ENCODE measurements at places on chromosomes 11 and 22.

DNA sequence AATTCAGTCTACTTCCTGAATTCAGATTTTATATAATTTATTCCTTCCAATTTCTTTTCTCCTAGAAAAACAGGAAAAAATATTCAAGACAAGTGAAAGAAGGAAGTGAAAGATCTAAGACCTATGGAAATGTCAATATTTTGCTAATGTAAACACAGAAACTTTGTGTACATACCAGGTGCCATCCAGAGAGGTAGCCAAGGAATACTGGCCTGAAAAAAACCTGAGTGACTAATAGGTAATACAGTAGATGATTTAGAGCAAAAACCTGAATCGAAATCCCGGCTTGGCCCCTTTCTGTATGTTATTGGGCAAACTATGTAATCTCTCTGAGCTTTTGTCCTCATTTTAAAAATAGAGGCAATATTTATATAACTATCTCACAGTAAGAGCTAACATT is 59.2 kb upstream of the FSHB start:
- no peak for DNase-seq

GRCh38 chr22:30286813-30287647 is 2.3 kb downstream of the CASTOR1 start:
- peak; percentile 88 for DNase-seq

- peak; percentile 97 for DNase-seq
Observed at GRCh38 chr11:65546217-65546958, 11.8 kb downstream of the LTBP3 start.

GRCh38 chr11:123129920-123130319 is 65.1 kb downstream of the CLMP start:
- no peak for DNase-seq

- no peak for DNase-seq
Observed at GRCh38 chr11:47020793-47021526, 84.4 kb downstream of the CSTPP1 start.

DNA sequence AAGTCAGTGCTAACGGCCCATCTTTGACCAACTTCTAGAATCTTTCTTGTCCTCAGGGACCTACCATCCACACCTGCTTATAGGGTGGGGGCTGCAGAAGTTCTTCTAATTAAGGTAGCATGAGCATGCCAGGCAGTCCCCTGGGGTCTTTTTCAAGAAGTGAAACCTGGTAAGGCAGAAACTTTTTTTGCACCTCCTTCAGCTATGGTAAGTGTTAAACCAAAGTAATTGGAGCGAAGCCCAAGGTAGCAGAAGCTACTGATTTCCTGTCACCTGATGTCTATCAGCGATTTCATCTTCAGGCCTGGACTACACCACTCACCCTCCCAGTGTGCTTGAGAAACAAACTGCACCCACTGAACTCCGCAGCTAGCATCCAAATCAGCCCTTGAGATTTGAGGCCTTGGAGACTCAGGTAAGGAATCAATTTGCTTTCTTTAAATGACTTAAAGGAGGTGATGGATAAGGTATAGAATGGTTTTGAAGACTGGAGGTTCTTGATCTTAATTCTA is at the start of gene MS4A1:
TSS of gene MS4A1 (plus strand) at position 317 of the 512 bp plus-strand sequence. CDS start 6,528 bp downstream, outside the sequence.
- DNase-seq: no peak

- no peak for DNase-seq
Observed at GRCh38 chr22:23106344-23106743, 35.4 kb downstream of the RSPH14 start.

GRCh38 chr11:36609383-36609782 is 11.3 kb upstream of the RAG2 start:
- no peak for DNase-seq

DNA sequence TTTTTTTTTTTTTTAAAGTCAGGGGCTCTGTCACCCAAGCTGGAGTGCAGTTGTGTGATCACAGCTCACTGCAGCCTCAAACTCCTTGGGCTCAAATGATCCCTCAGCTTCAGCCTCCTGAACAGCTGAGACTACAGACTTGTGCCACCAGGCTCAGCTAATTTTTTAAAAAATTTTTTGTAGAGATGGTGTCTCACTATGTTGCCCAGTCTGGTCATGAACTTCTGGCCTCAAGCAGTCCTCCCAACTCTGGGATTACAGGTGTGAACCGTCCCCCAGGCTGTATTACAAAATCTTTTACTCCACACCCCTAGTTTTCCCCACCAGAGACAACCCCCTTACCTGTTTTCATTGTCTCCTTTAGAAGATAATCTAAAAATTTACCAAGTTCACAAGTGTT is 1.9 kb downstream of the CCDC117 start:
- DNase-seq: no peak

DNA sequence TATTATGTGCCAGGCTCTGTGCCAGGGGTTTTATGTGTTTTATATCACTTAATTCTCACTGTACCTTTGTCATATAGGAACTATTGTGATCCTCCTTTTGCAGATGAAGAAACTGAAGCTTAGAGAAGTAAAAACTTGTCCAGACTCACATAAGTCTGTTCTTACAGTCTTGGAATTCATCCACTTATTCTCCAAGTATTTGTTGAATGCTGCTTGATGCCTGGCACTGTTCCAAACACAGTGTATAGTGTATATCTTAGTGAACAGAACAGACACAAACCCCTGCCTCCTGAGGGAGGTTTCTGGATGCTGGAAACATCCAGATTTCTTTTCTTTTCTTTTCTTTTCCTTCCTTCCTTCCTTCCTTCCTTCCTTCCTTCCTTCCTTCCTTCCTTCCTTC is 29.0 kb upstream of the FGF3 start:
- DNase-seq: no peak

GRCh38 chr22:41966607-41967240 is 2.5 kb upstream of the SEPTIN3 start:
- DNase-seq: peak; percentile 68

DNA sequence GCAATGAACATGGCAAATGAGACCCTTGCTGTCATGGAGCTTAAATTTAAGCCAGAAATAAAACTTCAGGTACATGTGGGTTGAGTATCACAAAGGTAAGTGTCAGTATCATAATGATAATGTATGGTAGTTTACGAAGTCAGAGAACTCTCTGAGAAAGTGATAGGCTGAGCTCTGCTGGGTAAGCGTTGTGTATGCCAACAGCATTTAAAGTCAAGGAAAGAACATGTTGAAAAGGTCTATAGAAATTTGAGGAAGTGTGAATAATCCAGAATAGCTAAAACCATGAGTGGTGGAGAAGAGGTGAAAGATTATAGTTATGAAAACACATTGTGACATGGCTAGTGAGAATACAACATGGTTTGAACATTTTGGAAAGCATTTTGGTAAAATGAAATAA is 17.4 kb upstream of the CTSC start:
- DNase-seq: peak; percentile 41

DNA sequence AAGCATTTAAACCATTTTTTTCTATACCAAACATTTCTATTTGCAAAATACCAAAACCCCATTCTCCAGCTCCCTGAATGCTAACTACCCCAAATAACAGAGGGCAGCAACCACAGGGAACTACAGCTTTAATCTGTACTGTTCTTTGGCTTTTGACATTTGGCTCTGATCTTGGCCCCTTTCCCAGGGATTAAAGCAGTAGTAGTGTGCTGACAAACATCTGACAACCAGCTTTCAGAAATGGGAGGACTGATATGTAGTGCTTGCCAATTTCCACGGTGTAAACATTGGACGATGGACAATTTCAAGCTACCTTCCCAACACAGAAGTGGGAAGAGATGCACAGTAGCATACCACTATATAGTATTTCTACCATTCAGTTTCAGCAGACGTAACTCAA is 88.4 kb upstream of the TEAD1 start:
- no peak for DNase-seq

- no peak for DNase-seq
Observed at GRCh38 chr11:2591805-2592204, 108.0 kb downstream of the KCNQ1OT1 start.

DNA sequence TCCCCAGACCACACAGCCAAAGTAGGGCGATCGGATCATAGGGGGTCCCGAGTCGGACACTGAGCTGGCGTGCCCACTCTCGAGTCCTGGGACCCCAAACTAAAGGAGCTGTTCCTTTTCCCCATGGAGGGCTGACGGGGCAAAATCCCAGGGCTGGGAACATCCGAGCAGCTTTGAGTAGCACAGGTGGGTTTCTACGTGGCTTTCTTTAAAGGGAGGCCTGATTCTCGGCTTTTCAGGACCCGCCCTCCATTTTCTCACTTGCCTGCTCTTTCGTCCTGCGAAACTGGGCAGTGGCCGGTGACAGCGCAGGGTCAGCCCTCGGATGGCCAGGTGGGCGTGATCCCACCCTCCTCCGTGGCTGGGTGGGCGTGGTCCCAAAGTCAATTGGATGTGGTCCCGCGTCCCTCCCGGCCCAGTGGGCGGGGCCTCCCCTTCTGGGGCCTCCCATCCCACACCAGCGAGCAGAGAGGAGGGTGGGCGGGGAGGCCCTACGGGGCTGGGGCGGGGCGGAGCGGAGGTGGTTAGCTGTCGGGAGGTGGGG is 17.5 kb upstream of the TXNRD2 start:
- no peak for DNase-seq

- peak; percentile 58 for DNase-seq
Observed at GRCh38 chr22:32796865-32797573, 4.5 kb upstream of the TIMP3 start.

DNA sequence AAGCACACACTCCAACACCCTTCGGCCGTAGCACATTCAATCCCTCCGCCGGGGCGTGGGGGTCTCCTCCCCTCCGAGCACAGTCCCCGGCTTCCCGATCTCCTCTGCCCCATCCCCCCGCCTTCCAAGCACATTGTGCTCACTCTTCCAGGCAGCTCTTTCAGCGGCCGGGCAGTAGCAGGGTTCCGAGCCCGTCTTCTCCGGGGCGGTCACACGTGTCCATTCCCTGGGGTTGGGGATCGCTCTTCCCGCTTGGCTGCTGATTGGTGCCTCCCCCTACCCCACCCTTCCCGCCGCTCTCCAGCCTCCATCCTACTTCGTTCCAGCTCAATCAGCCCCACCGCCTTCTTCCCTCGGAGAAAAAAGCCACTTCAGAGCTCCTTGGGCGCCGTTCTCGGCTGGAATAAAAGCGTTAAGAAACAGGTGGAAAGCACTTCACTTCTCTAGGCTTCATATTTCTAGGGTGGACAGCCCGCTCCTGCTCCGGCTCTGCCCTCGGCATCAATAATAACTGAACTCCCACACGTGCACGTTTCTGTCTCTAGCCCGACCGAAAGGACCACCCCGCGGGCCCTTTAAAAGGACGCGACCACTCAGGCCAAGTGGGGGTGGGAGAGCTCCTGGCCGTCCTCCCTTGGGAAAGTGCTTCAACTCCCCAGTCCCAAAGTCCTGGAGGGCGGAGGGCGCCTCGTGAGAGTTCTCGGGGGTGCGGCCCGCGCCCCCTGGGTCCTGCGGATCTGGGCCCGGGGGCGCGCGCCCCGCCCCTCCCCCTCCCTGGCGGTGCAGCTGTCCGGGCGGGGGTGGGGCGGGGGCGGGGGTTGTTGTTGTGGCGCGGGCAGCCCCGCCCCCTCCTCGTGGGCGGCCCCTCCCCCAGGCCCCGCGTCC is 464 bp upstream of the CECR2 start:
- DNase-seq: no peak

DNA sequence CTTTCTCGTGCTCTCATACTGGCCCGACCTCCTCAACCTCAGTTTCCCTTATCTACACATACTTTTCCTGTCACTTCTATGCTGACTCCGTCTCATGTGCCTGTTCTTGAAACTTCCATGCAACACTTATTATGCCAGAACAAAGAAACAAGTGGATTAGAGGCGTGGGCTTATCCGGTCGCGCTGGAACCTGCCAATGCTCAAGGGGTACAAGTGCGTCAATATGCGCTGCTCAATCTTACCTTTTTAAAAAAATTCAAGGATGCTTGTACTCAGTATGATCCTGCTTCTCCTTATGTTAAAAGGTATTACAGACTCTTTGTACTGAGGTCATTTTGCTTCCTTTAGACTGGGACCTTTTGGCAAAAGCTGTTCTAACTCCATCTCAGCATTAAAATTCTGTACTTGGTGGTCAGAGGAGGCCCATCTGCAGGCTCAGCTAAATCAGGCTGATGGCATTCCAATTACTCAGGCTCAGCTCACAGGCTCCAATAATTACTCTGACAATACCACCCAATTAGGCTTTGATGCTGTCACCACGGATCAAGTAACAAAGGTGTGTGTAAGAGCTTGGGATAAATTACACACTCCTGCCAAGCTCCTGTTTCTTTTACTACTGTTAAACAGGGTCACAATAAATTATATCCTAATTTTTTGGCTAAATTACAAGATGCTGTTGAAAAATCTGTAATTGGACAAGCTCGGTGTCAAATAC is 26.3 kb upstream of the ALDH3B2 start:
- DNase-seq: no peak

DNA sequence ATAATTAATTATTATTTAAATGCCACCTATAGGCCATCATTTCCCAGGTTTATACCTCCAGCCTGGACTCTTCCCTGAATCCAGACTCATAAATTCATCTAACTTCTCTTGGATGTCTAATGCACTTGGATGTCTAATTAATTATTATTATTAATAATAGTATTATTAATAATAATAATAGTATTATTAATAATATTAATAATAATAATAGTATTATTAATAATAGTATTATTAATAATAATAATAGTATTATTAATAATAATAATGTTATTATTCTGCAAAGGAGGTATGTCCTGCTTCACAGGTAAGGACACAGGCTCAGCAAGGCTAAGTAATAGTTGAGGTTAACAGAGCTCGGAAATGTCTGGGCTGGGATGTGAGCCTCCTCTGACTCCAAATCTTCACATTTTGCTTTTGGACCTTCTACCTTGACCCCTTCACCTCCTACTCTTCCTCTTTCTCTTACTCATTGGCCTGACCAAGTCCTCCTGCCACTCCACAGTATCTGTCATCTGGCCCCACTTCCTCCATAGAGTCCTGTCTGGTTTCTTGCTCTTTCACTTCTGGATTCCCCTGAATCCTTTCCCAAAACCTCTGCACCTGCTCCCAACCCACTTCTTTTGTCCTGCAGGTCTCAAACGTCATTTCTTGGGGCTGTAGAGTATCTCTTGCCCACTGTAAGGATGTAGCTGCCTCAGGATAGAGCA is 8.0 kb downstream of the RIBC2 start:
- DNase-seq: no peak

DNA sequence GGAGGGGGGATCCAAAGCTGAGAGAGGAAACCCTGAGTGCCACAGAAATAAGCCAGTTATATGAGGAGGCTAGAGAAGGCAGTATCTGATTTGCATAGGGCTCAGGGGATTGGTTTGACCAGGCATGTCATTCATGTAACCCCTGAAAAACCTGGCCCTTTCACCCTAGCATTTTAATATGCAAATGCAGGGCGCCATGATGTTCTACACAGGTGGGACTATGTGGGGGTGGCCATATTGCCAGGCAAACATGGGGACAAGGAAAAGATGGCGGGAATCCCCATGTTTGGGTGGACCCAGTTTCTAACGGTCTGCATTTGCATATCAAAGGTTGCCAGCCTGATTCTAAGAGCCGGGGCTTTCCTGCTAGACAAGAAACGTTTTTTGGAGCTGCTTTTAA is 27.2 kb downstream of the CSF2RB start:
- DNase-seq: no peak

DNA sequence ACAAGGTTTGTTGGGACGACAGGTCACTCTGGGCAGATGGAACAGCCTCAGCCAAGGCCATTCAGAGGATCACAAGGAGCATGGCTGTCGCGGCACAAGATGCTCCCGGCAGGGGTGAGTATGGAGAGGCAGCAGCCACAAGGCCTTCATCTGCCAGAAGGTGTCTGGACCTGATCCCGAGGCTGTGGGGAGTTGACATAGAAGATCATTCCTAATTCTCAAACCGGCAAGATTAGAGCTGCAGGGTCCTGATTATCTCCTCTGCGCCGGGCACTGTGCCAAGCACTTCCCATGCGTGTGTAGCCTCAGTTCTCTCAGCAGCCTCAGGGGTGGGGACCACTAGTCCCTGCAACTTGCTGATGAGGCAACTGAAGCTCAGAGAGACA is 32.3 kb upstream of the RFPL3 start:
- DNase-seq: no peak

- no peak for DNase-seq
Observed at GRCh38 chr11:12141283-12141682, 30.9 kb downstream of the MICAL2 start.
